ENCODE measurements at places on chromosomes 12 and 14.

GRCh38 chr12:123427036-123427769, 9.3 kb downstream of the RILPL2 start:
- no peak for DNase-seq

GRCh38 chr14:75068294-75069120, 934 bp upstream of the ZC2HC1C start:
- DNase-seq = no peak

- no peak for DNase-seq
These were observed 7.3 kb upstream of the RIN3 start for GRCh38 chr14:92506231-92506630.

GRCh38 chr12:18224745-18225144, 36.6 kb upstream of the PIK3C2G start:
- DNase-seq = no peak

DNA sequence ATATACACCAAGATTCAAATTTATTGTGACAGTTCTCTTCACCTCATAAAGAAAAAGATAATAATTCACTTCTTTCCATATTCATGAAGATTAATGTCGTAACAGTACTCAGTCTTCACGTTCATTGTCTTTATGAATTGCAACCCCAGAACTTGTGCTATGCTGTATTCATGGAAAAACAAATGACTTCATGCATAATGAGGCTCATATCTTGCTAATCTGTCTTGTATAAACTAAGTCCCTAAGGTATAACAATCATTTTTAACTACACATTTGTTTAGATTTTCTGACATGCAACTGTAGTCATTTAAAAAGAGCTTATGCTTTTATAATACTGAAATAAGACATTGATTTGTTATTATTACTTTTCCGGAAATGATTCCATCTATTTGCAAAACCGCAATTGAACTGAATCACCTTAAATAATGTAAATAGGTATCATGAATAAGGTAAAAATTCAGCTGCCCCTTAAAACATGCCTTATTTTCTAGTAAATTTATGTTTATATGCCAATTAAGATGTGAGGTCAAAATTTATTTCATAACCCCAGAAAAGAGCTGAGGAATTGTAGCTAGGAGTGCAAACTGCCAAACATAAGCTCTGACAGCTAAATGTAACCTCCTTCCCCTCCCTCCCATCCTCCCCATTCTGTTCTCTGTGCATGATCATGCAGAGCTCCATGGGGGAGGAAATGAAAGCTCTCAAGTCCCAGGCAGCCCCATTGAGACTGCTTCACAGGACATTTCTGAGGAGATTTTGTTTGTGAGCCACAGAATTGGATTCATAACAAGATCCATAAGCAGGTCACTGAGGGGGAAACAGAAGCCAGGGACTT, 301.6 kb downstream of the ATP23 start:
- no peak for DNase-seq

DNA sequence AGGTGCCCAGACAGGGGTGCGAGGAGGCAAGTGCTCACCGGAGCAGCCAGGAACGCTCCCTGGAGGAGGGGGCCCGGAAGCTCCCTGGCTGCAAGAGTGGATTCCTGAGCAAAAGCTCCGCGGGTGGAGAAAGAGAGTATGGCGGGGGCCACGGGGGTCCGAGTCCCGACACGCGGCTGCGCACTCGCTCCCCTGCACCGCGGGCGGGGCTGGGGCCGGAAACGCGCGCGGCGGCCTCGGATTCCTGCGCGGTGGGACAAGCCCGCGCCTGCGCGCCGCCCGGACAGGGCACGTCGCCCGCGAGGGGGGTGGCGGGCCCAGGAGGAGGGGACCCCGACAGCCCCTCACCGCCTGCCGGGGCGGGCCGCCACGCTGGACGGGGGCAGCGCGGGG, 27.8 kb upstream of the GPR132 start:
- peak; percentile 73 for DNase-seq

DNA sequence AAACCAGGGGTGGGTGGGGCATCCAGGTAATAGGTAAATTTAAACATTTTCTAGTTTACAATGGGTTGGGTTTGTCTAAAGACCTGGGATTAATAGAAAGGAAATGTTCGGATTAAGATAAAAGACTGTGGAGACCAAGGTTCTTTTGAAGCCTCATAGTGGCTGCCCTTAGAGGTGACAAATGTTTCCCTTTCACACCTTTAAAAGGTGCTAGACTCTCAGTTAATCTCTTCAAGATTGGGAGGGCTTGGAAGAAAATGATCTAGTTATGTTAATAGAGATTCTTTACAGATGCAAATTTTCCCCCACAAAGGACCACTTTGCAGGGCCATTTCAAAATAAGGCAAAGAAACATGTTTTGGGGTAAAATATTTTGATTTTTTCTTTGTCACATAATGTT, 39.0 kb downstream of the TMTC2 start:
- DNase-seq = no peak

DNA sequence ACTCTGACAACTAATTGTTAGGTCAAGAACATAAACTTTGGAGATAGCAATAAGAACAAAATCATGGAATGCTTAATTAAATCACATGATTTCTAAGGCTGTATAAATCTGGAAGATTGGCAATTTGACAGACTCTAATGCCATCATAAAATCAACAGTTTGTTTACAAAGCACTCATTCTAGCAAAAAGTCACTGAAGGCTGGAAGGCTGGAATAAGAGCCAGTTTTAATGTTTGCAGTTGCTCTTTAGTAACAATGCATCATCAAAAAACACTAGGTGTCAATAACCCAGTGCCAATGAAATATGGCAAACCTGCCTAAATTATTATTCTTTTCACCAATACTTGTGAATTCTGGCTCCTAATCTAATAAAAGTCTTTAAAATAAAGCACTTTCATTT, 65.0 kb downstream of the NUMB start:
- no peak for DNase-seq

GRCh38 chr12:15152868-15153267, 68.3 kb downstream of the RERG start:
- DNase-seq = no peak

- DNase-seq = no peak
These were observed 95.4 kb downstream of the CCER1 start for GRCh38 chr12:90859591-90859990.

Data from suprapubic skin (tissue), 4 donors.